ENCODE measurements at places on chromosomes 7 and 10.

- DNase-seq = no peak
These were observed 66.3 kb upstream of the SLC25A13 start for GRCh38 chr7:96388166-96388565.

GRCh38 chr10:100339236-100339635 lies 7.8 kb upstream of the SCD start:
- no peak for DNase-seq

DNA sequence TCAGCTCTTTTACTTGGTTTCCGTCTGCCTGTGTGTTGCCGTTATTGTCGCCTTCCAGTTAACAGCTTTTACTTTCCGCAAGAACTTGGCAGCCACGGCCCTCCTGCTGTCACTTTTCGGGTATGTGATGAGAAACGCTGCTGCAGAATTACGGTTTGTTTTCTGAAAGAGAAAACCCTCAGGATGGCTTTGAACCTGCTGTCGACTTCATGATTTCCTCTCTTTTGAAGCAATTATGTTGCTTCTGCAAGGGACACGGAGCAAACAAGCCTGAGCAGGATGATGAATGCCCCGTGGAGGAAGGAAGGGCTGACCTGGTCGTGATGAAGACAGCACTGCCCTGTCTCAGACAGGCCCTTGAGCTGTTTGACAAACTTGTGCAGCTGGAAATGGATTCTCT lies 339.8 kb downstream of the ABCA13 start:
- no peak for DNase-seq

- DNase-seq = no peak
These were observed 79.8 kb downstream of the RALA start for GRCh38 chr7:39703144-39703543.

DNA sequence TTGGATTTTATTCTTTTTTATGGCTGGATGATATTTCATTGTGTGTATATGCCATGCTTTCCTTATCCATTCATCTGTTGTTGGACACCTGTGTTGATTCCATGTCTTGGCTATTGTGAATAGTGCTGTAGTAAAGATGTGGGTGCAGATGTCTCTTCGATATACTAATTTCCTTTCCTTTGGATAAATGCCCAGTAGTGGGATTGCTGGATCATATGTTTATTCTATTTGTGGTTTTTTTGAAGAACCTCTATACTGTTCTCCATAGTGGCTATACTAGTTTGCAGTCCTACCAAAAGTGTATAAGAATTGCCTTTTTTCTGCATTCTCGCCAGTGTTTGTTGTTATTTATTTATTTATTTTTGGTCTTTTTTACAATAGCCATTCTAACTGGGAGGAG lies 159.8 kb downstream of the WNT2 start:
- no peak for DNase-seq

- no peak for DNase-seq
These were observed 50.0 kb downstream of the AOC1 start for GRCh38 chr7:150902078-150903033.

- DNase-seq = no peak
These were observed 149.8 kb downstream of the DYNC1I1 start for GRCh38 chr7:95922191-95922590.

Data from CD4-positive, alpha-beta T cell treated with Interleukin-15 for 4 hours (primary cell).